ENCODE measurements at places on chromosomes 2 and 18. TPM values are rescaled to one million over a fixed set of nuclear protein-coding genes. Genes with fewer than 3 reads are reported as not detected.

DNA sequence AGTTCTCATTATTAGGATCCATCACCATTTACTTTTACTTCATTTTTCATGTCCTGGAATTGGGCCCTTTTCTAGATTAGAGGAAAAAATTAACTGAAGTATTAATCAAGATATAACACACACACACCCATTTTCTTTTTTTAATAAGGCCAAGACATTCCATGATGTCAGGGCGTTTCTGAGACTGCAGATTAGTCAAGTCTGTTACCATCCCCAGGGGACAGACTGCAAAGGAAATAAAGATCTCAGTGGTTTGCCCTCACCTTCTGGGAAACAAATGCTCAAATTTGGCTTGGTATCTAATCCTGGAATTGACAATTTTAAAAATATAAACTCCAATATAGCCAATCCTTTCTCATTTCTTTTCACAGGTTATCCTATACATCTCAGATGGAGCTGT, 27.4 kb downstream of the RMP24 start:
- H3K4me1 ChIP-seq: no peaks in the 10 kb centered on the region
- H3K36me3 ChIP-seq: no peaks in the 10 kb centered on the region
- no peak overlapping the region for H3K27ac ChIP-seq
- H3K4me3 ChIP-seq: no peak overlapping the region
- no peaks in the 10 kb centered on the region for H3K27me3 ChIP-seq

- peaks cover 5% of the 10 kb centered on the region for H3K36me3 ChIP-seq
- no peaks in the 10 kb centered on the region for H3K27me3 ChIP-seq
- peak; percentile 98 for DNase-seq
- no peak overlapping the region for H3K4me3 ChIP-seq
- peak overlapping the region; percentile 6 for H3K27ac ChIP-seq
Measured at GRCh38 chr2:96547731-96548171, 11.2 kb downstream of the ARID5A start.

CHPF gene
- total RNA-seq: 192 TPM

GRCh38 chr2:65920659-65921058, 488.3 kb upstream of the SPRED2 start:
- H3K36me3 ChIP-seq: no peaks in the 10 kb centered on the region
- no peaks in the 10 kb centered on the region for H3K4me1 ChIP-seq
- no peak overlapping the region for H3K27ac ChIP-seq
- DNase-seq: no peak
